ENCODE measurements at places on chromosomes 6 and 20.

- no peak for DNase-seq
Observed at GRCh38 chr20:52076164-52076563, 115.4 kb downstream of the ZFP64 start.

- DNase-seq, result no peak
Observed at GRCh38 chr20:61443443-61444126, 191.5 kb downstream of the CDH4 start.

- DNase-seq, result peak; percentile 15
Observed at GRCh38 chr6:134636186-134636799, 313.6 kb downstream of the ALDH8A1 start.

DNA sequence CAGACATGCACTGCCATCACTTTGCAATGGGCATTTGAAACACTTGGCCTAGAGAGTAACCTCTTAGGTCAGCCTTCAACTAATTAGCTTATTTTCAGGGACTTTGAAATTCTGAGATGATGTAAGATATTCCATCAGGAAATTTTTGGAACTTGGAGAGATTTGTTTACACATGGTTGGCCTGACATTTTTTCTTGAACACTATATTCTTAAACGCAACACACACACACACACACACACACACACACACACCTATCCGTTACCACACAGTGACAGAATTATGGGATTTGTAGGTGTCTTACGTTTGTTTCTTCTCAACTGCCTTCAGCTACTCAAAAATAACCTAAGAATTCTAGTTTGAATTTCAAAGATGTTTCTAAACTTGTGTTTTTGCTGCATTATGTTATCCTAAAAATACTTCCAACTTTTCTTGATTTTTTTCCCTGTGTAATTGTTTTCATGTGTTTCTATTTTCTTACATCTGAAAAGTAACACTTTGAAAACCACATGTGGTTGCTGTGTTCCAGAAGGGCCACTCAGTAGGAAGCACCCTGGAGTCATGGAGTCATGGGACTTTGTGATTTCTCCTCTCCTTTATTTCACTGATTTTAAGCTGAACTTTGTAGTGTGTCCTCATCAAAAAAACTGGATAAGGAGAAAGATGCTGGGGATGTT, 31.9 kb downstream of the MARCKS start:
- no peak for DNase-seq

- DNase-seq, result peak; percentile 82
Observed at GRCh38 chr6:37171970-37172812, 2.2 kb downstream of the PIM1 start.

DNA sequence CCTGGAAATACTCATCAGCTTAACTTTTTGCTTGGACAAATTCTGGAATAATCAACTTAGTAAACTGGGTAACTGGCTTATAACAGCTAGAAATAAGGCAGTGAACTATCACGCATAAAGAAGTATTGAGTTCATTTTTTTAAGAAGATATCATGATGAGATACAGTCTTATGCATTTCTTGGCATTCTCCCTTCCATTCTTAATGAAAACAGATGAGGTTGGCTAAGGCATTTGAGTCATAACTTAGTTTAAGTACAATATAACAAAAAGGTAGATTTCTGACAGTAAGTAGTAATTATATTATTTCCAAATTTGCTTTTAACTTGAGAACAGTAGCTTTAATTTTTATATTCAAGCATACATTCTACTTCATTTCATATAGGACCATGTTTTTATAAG, 56.1 kb downstream of the SAMD5 start:
- DNase-seq, result no peak

DNA sequence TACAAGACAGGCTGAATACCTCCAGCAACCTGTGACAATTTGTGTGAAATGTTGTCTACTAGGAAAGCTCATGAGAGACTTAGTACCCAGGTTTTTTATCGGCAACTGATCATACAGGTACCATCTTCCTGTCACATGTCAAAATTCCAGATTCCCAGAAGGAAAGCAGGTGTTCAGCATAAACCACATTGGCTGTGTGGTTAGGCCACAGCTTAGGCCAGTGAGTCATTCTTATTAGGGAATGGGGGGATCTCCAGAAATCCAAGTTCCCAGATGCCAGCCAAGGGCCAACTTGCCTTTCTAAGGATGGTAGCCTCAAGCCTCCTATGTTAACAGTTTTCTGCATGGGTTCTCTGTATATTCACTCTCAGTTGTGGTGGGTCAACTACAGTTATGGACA, 65.9 kb downstream of the FAM184A start:
- DNase-seq, result no peak
